ENCODE measurements at places on chromosomes 3 and 15.

DNA sequence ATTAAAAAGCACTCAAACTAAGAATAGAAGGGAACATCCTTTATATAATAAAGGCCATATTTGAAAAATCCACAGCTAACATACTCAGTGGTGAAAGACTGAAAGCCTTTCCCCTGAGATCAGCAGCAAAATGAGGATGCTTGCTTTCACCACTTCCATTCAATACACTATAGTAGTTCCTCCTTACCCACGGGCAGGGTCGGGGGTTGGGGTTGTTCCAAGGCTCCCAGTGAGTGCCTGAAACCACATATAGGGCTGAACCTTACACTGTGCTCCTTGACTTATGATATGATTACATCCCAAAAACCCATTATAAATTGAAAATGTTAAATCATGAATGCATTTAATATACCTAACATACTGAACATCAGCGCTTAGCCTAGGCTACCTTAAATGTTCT is 37.7 kb downstream of the ALDH1L1 start:
- no peak for DNase-seq

DNA sequence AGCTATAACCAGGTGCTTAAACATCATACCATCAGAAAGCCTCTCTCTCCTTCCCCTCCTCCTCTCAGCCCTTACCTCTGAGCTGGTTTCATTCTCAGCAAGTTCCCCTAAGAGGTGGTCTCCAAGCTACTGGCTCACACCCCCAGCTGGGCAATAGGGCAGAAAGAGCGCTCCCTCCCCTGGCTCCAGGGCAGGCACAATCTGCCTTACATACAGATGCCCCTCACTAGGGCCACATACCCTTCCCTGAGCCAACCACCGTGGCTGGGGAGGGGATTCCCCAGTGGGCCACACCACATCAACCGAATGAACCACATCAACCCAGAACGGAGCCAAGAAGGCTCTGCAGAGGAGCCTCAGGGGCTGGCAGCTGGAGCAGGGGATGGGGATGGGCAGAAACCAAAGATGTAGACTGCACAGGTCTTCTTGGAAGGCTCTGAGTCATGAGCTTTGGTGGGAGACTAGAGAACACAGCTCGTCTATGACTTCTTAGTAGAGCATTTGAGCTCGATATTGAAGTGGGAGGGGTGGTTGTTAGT is 4.6 kb upstream of the FBLN2 start:
- DNase-seq: peak; percentile 94

- no peak for DNase-seq
These were observed 13.8 kb upstream of the SCG3 start for GRCh38 chr15:51667478-51667877.

GRCh38 chr15:45586125-45586524 is 1.1 kb upstream of the BLOC1S6 start:
- DNase-seq: no peak

DNA sequence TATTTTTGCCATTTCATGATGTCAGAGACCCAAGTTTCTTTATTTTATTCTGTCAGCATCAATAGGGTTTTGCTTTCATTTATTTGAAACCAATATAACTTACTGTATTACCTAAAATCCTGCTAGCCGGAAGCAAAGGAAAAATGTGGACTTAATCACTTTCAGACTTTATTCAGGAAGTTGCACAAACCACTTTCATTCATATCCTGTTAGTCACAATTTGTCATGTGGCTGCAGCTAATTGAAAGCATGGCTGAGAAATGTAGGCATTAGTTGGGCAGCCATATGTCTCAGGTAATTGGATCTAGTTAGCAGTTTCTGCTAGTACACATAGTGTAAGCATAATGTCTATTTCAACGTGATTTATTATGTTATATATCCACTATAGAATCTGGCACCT is 462.3 kb upstream of the SGO1 start:
- peak; percentile 95 for DNase-seq

DNA sequence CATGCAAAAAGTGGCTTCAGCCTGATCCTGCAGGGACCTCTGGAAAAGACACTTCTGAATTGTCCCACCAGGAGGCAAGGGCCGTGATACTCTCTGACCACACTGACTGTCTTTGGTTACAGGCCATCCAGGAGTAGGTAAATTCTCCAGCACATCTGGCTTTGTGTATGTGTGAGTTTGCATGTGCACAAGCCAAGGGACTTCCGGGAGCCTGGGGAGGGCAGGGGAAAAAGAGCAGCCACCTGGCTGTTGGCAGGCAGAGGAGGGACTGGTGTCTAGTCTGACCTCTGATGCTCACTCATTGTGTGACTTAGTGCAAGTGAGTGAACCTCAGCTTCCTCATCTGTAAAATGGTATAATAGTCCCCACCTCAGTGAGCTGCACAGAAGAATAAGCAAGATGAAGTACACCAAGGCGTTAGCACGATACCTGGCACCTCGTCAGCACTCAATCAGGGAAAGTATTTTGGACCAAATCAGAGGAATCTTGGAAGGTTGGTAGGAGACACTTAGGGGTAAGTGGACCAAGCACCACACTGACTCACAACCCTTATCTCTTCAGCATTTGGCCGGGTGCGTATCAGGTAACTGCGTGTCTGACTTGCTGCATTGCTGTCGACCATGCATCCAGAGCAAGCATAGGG is 19.1 kb downstream of the KLHL6 start:
- DNase-seq: no peak

- DNase-seq: no peak
These were observed 17.8 kb downstream of the UQCC5 start for GRCh38 chr3:52554026-52554755.

- DNase-seq: no peak
These were observed 167.0 kb downstream of the ATP10A start for GRCh38 chr15:25695875-25696760.

DNA sequence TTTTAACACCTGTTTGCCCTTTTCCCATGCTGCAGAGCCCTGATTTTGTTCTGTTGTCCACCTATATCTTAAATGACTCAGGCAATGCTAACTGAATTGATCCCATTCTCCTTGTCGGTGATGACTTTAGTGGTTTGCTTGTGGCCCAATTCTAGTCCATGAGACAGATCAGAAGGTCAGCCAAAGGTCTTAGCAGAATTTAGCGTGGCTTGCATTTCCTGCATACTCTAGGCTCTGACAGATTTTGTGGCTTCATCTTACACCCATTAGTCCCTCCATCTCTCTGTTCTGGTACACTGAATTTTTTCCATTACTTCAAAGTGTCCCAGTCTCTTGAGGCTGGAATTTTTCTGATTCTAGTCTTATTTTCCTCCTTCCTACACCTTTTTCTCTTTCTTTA is 161.9 kb downstream of the STAC start:
- peak; percentile 74 for DNase-seq

DNA sequence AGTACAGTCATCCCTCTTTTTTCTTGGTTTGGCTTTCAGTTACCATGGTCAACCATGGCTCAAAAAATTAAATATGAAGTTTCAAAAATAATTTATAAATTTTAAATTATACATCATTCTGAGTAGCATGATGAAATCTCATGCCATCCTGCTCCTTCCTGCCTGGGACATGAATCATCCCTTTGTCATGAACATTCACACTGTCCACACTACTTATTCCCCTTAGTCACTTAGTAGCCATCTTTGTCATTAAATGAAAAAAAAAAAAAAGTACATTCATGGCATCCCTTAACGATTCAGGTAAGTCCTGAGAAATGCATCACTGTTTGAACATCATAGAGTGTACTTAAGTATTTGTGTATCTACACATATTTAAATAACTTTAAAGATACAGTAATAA is 1046.3 kb downstream of the ROBO2 start:
- DNase-seq: peak; percentile 51

GRCh38 chr3:182303169-182303568 is 490.1 kb upstream of the ATP11B start:
- no peak for DNase-seq

- no peak for DNase-seq
These were observed 227.5 kb upstream of the IGF1R start for GRCh38 chr15:98420837-98421236.

DNA sequence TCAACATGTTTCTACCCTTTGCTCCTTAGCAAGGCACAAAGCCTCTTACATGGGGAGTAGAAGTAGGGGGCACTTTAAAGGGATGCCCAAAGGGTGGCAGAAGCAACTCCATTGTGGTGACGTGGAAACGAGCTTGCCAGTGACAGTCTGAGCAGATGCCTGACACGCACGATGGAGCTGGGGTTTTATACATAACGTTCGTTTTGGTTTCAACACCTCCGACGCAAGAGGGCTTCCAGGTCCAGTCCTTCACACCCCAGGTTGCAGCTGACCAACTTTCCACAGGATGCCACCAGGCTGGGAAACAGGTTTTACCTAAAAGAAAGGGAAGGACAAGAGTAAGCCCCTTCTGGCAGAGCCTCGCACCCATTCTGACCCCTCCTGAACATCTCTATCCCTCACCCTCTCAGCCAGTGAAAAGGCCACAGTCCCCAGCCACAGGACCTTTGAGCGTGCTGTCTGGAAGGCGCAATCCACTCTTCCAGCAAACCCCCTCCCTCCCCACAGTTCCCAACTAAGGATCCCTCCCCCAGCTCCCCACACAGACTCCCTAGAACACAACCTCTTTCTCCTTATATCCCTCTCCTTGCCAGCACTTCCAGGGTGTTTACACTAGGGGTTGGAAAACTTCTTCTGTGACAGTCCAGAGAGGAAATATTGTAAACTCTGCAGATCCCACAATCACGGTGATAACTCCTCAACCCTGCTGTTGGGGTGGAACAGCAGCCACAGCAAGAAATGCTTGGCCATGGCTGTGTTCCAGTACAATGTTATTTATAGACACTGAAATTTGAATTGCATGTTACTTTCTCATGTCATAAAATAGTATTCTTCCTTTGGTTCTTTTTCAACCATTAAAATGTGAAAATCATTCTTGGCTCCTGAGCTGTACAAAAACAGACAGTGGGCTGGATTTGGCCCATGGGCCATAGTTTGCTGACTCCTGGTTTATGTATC is 36.2 kb downstream of the FAM174B start:
- peak; percentile 80 for DNase-seq

- no peak for DNase-seq
These were observed 33.6 kb downstream of the SSUH2 start for GRCh38 chr3:8610951-8611350.

DNA sequence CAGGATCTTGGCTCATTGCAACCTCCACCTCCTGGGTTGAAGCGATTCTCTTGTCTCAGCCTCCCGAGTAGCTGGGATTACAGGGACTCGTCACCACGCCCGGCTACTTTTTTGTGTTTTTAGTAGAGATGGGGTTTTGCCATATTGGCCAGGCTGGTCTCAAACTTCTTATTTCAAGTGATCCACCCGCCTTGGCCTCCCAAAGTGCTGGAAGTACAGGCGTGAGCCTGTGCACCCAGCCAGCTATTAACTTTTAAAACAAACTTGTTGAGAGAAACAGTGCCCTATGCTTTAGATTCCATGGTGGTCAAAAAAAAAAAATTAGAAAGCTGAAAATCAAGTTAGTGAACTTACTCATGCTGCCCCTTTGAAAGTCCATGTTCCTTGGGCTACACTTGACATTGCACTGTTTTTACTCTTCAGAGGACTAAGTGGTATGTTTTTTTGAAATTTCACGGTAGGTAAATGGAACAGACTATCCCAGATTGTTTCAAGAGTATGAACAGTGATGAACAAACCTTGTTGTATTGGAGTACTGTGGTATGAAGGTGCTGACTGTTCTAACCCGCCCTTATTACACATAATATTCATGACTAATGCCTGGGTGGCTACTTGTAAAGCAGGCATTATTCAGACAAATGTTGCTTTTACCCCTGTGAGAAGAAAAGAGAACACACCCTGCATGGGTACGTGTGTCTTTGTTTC is 206.9 kb downstream of the KLHL25 start:
- DNase-seq: peak; percentile 59

- peak; percentile 100 for DNase-seq
These were observed 76.0 kb upstream of the HACD2 start for GRCh38 chr3:123660900-123661299.

DNA sequence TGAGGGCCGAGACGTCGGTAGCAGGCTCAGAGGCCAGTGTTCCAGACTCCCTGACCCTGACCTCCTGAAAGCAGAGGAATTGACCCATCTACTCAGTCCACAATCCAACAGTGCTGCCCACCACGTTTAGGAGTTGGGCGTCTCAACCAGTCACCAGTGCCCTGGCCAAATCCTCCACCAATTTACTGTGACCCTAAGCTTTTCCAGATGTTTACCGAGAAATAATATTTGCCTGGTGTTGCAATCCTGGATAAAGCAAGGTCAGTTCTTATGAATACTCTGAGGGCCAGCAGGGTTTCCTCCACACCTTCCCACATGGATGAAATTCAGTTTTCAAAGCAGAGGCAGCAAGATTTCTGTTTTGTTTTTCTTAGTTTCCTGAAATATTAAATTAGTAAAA is 7.5 kb upstream of the APOD start:
- no peak for DNase-seq

DNA sequence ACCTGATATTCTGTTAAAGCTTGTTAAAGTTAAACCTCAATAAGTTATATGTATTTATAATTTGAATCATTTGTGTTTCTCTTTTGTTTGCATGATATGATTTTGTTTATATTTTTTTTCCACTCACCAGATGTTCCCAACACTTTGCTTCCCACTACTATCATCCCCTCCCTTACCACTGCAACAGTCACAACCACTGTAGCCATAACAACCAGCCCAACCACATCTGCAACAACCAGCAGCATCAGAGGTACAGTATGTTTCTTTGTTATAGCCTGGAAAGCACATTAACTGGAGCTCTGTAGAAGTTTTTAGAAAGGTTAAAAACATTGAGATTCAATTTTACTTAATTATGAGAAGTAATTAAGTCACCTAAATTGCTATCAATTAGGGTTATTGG is 1011.9 kb downstream of the VGLL3 start:
- DNase-seq: no peak

GRCh38 chr15:78315686-78316282 is 16.4 kb upstream of the SKIC8 start:
- DNase-seq: peak; percentile 30

- no peak for DNase-seq
These were observed 38.6 kb downstream of the SCN5A start for GRCh38 chr3:38610934-38611333.

DNA sequence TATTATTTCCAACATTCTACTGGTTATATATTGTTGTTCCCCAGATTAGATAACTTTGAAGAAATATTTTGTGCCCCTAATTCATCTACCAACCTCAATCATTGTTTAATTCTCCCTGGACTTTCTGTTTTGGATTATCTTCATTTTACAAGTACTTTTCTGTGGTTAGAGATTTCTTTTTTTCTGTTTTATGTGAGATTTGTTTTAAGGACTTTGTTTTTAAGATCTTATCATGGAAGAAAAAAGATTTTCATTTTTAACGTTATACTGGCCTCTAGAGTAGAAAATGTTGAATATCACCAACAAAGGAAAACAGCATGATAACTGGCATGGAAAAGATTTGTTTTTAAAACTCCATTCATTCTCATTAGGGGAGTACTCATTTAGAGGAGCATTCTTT is 210.9 kb upstream of the KCNMB2 start:
- DNase-seq: peak; percentile 63

DNA sequence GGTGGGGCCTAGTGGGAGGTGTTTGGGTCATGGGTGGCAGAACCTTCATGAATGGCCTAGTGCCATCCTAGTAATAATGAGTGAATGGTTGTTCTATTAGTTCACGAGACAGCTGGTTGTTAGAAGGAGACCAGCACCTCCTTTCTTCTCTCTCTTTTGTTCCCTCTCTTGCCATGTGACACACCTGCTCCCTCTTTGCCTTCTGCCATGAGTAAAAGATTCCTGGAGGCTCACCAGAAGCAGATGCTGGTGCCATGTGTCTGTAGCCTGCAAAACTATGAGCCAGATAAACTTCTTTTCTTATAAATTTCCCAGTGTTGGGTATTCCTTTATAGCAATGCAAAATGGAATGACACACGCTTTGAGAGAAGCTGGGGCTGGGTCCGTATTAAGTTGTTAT is 89.0 kb upstream of the SLC4A7 start:
- DNase-seq: no peak

GRCh38 chr15:80744415-80744814 is 34.8 kb upstream of the CEMIP start:
- no peak for DNase-seq

All from fibroblast of skin of right biceps (primary cell).